H1 (cell line): ENCODE measurements at places on chromosomes 11 and 22.

DNA sequence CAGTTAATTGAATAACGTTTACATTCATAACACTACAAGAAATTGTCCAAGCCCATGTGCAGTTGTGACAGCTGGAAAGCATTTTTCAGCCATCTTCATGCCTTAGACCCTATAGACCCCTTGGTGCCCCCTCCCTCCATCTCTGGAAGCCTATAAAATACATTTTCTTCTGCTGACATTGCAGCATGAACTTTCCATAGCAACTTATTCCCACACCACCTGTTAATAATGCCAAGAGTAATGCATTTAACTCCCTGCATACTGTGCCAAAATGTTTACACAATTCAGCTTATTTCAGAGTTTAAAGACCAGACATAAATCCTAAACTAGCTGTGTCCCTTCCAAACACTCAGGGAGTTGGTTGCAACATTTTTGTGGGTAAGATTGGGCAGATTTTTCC lies 143.0 kb upstream of the ARHGAP20 start:
- no peaks in the 10 kb centered on the region for H3K4me1 ChIP-seq
- H3K36me3 ChIP-seq = no peaks in the 10 kb centered on the region
- DNase-seq = no peak
- H3K27ac ChIP-seq = no peak overlapping the region
- no peak overlapping the region for H3K4me3 ChIP-seq

- no peak overlapping the region for H3K27ac ChIP-seq
- H3K36me3 ChIP-seq = no peaks in the 10 kb centered on the region
- no peak overlapping the region for H3K4me3 ChIP-seq
- peaks cover 30% of the 10 kb centered on the region for H3K4me1 ChIP-seq
These were observed 1.4 kb downstream of the MFNG start for GRCh38 chr22:37484480-37485394.

DNA sequence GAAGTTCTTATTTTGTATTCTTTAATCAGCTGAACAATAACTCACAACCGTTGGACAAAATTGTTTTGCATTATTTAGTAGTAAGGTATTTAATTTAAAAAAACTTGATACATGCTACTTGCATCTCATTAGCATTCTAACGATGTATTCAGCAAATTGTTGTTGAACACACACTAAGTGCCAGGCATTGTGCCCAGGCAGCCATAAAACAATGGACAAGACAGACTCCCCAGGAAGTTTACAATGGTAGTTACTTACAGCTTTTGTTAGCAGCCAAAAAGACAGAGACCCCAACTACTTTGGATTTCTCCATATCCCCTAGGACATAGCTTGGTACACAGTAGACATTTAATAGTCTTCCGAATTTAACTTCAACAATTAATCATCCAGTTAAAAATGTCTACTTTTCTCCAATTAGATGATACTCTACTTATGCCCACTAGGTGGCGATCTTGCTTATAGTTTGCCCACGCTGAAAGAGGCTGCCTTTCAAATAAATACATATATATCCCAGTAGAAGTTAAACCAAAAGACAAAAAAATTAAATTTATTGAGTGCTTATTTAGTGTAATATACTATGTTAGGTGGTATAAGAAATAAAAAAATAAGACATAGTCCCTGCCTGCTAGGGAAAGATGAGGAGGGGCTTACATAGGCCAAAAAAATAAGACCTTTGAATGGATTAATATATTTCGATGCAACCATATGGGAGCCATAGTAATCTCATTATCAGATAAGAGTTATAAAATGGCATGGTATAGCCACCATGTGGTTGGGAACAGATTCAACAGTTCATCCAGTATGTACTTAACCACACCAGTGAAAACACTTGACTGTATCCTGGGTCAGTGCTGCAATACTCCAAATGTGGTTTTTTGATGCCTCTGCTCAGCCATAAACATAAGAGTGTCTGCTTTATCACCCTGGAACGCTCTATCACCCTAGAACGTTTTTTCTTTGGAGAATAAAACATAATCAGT lies 2.0 kb upstream of the FJX1 start:
- H3K36me3 ChIP-seq = no peaks in the 10 kb centered on the region
- H3K4me3 ChIP-seq = no peak overlapping the region
- H3K4me1 ChIP-seq = peaks cover 19% of the 10 kb centered on the region; the same call in 1 of the 2 replicates
- H3K27me3 ChIP-seq = peaks cover 7% of the 10 kb centered on the region

DNA sequence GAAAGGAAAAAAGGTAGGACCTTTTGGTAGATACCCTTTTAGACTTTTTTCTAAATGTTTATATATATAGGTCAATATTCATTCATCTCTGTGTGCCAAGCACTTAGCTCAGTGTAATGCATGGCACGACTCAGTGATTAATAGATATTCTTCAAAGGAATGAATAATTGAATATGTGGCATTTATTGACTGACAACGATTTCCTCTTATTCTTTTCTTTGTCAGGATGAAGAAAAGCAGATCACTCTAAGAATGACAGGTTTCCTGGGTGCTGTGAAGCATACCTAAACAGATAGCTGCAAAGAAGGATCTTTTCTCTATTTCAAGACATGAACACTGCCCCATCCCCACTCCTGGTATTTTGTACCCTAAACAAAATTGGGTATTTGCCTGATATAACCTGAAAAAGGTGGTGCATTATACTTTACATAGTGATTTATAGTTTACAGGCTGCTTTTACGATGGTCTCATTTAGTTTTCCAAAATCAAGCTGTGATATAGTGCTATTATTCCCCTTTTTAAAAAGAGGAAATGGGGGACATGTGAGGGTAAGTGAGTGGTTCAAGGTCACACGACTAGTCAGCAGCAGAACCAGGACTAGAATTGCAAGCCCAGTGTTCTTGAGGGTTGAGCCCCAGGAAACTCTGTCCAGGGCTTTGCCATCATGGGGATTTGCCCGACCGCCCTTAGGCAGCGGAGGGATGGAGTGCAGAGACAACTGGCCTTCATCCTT lies 32.9 kb upstream of the CLMP start:
- no peak overlapping the region for H3K27ac ChIP-seq
- no peak overlapping the region for H3K4me3 ChIP-seq
- DNase-seq = no peak
- H3K27me3 ChIP-seq = no peaks in the 10 kb centered on the region

DNA sequence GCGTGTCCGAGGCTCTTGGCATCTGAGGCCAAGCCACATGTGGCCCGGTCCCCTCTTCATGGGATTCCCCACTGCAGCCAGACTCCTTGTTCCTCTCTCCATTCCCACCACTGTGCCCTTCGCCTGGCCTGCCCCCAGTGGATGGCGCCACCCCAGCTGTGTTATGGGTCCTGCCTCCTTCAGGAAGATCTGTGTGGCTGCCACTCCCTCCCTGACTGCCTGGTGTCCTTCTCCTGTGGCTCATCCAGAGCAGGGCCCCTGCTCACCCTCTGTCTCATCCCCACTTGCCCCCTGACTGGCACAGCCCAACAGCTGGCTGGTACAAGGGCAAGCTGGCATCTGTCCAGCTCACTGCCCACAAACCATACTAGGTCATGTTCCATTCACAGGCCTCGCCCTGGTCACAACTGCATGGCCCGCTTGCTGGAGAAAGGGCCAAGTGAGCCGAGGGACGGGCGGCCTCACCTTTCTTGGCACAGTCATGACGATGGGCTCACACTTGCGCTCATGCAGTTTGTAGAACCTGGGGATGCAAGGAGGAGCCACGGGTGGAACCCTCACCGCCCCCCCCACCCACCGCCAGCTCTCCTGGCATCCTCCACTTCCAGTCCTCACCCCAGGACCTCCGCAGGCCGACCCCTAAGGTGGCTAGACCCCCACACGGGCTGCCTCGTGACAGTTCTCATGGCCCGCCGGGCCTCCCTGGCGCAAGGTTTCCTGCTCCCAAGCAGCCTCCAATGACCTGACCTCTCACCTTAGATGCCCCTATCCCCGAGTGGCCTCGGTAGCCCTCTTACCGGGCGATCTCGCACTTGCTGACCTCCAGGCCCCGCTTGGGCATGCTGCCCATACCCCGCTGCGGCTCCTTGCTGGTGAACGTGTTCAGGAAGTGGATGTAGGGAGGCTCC lies 2.1 kb upstream of the PTPRCAP start:
- peaks cover 16% of the 10 kb centered on the region for H3K4me1 ChIP-seq
- no peak overlapping the region for H3K4me3 ChIP-seq
- no peaks in the 10 kb centered on the region for H3K27me3 ChIP-seq
- no peak overlapping the region for H3K27ac ChIP-seq

DNA sequence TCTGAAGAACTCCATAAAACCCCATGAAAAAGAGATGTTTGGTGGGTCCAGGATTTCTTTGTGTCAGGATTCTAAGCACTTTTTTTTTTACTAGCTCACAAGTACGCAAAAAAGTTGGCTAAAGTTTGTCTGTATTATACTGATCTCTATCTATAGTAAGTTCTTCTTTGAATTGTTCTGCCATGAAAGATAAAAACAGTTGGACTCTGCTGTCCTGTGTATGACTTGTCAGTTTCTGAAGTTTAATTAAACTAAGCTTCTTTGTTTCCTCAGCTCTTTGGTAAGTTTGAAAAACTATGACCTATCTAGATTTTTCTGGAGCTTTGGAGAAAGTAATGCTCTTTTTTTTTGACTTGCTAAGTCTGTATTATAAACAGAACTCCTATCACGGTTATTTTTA lies 812.2 kb upstream of the LUZP2 start:
- H3K4me1 ChIP-seq = no peaks in the 10 kb centered on the region
- H3K27ac ChIP-seq = no peak overlapping the region
- no peak for DNase-seq
- H3K4me3 ChIP-seq = no peak overlapping the region
